Fibroblast of mammary gland (primary cell): ENCODE measurements at places on chromosomes 3 and 15.

DNA sequence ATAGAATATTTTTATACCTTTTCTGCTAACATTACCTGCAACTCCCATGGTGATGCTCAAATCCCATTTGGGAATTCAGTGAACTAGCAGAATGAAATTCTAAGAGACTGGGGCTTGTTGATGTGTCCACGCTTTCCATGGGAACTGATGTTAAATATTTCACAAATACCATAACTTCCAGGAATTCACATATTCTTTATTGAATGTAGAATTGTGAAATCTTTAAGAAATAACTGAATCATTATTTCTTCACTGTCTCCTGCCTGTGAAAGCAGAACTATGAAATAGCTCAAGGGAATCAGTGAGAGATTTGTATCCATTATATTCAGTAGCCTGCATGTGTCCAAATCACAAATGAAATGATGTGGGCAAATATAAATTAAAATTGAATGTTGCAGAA is 130.8 kb downstream of the SERPINI1 start:
- DNase-seq, result no peak

DNA sequence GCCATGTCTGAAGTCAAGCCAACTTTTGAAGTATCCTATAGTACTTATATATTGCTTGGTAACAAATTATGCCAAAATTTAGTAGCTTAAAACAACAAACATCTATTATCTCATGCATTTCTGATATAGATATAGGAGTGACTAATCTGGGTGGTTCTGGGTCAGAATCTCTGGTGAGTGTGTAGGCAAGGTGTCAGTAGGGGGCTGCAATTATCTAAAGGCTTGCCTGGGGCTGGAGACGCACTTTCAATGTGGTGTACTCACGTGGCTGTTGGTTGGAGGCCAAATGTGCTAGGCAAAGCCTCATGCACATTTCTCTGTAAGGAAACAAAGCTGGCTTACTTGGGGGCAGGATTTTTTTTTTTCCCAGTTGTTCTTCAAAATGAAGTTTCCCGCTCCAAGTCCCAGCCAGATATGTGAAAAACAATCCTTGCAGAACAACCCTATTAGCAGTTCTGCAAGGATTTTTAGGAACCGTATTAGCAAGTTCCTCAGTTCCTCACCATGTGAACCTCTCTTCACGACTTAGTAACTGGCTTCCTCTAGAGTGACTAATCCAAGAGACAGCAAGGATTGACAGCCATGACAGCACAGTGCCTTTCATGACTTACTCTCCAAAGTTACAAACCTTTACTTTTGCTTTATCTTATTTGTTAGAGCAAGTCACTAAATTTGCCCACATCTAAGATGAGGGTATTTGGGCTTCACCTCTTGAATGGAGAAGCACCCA is 25.8 kb downstream of the GREM1 start:
- no peak for DNase-seq

DNA sequence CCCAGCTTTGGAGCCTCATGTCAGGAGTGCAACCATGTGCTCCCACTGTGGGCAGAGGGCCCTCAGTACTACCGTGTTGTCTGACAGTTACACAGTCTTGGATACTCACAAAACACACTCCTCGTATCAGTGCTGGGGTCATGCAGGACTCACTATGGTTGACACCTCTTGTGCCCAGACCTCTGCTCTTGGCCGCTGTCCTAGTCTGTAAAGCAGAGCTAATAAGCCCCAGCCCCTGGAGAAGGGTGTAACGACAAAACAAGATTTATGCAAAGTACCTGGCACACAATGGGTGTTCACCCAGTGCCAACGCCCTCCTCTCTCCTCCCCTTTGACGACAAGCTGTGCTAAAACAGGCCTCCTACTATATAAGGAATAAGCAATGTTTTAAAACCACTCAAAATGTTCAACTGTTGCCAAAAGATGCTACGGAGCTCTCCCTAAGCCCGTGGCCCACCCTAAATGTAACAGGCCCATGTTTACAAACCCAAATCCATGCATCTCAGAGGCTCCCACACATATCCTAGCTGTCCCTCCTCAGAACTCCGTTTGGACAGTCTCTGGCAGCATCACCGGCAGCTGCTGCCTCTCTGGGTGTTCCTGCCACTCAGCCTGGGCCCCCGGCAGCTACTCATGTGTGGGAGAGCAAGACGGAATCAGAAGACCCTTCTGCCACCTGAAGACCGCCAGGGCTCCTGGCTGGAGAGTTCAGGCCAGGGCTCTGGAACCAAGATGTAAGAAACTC is 65.8 kb downstream of the MRPL46 start:
- no peak for DNase-seq

GRCh38 chr15:40787991-40788390 is 18.2 kb downstream of the C15orf62 start:
- no peak for DNase-seq

DNA sequence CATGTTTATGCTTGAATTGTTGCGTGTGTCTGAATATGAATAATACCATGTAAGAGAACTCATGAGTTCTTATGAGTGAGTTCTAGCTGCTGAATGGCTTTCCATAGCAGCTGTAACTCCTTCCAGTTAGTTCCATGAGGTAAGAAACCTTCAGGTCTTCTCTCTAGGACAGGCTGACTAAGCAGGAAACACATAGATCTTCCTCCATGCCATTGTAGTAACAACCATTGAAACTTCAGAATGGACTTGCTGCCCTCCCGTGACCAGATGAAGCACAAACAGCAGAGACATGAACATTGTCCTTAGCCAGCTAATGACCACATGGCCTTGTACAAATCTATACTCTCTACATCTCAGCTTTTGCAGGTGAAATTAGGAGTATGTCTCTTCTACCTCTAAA is 200.0 kb downstream of the ZNF385D start:
- DNase-seq, result peak; percentile 29

GRCh38 chr3:111690242-111690641 is 95.1 kb upstream of the ZBED2 start:
- peak; percentile 20 for DNase-seq

GRCh38 chr15:91908391-91908790 is 54.9 kb downstream of the SLCO3A1 start:
- peak; percentile 73 for DNase-seq

DNA sequence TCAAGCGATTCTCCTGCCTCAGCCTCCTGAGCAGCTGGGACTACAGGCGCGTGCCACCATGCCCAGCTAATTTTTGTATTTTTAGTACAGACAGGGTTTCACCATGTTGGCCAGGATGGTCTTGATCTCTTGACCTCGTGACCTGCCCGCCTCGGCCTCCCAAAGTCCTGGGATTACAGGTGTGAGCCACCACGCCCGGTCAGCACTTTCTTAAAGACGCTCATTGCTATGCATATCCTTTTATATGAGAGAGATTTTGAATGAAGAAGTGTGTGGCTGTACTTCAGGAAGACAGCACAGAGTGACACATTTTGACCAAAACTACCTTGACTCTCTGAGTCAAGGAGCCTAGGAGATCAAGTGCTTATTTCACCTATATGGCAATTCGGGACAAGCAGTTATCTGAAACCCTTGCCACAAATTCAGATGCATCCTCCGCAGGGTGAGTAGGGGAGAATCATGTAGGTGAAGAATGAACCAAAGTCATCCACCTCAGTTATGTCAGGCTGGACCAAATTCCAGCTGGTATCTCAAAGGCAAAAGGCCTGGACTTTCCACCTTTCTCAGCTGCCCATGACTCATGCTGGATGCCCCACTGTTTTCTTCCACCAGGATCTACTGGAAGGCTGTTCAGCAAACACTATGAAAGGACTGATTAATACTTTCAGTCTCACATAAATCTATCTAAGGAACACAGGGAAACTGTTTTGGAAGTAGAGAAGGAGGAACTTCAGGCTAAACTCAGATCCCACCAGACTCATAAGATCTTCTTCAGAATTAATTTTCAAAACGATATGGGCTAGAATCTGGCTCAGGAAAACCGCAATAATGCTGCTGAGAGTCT is 31.9 kb downstream of the SUSD5 start:
- DNase-seq, result peak; percentile 11

DNA sequence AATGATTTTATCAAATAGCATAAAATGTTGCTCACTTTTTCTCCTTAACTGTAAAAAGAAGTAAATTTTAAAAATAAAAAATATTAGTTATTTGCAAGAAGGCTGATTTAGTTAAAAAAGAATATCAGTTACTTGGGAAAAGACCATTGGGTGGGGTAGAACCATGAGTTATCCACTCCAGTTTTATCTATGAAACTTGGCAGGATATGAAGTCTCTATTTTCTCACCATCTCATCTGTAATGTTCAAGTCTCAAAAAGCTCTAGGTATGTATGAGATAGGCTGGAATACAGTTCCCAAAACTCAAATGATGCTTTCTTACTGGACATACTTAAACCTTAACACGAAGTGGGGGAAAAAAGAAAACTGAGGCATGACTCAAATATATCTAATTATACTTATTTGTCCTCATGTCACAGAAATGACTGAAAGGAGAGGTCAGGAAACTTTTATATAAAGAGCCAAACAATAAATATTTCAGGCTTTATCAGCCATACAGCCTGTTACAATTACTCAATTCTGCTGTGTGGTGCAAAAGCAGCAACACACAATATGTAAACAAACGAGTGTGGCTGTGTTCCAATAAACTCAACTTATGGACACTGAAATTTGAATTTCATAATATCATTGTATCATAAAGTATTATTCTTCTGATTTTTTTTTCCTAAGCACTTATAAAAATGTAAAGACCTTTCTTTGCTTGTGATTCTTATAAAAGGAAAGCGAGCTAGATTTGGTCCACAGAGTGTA is 131.8 kb downstream of the TBL1XR1 start:
- no peak for DNase-seq

GRCh38 chr3:166177130-166177529 is 339.9 kb upstream of the BCHE start:
- no peak for DNase-seq

GRCh38 chr3:119600732-119601131 is 3.0 kb downstream of the PLA1A start:
- no peak for DNase-seq

DNA sequence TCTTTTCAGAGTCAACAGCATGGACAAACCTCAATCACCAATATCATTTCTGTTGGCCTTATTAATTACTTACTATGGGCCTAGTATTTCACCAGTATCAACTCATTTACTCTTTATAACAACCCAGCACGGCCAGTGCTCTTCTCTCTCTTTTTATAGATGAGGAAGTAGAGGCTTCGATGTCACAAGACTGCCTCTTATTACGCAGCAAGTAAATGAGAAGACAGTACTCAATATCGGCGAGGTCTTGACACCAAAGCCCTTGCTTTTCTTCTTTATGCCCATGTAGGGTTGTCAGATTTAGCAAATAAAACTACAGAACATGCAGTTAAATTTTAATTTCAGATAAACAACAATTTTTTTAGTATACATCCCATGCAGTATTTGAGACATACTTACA is 99.0 kb upstream of the KCNMB2 start:
- no peak for DNase-seq

DNA sequence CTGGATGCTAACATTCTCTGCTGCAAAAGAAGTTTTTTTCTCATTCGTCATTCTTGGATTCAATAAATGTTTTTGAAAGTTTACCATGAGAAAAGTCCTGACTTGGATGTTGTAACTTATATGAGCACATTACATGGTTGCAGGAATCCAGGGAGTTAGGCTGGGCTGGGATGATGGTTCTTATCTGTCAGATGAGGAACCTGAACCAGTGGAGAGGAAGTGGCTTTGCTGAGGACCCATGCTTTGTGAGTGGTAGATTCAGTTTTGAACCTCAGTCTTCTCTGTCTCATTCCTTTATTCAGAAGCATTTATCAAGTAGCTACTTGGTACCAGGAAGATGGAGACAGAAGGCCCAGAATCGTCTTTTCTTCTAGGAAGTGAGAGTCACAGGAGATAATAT is 3.7 kb upstream of the GASK1A start:
- DNase-seq, result no peak

DNA sequence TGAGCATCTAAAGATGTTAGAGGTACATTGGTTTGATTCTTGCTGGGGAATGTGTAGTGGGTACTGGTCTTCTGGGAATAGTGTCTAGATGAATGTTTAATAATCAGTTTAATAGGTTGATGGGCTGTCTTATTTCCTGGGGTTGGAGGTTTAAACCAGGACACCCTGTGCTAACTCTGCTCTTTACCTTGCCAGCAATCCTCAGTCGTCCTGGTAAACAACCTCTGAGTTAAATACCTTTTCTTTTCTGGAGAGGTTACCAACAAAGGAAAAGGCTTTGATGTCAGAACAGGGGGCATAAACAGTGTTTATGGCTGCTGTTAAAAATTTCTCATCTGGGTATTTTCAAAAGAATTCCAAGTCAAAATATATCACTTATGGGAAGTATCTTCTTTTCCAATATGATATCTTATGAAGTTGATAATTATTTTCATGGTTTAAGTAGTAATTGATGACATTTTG is 23.5 kb downstream of the MITF start:
- no peak for DNase-seq
